Activated T-helper 1 cell treated with anti-CD3 and anti-CD28 coated beads, Interleukin-12 subunit alpha, Interleukin-12 subunit beta, Interleukin-2, Interleukin-4 antibody, amounts not matched to agents 30 ng/mL and 10 ng/mL and 1 ng/mL, durations not matched to agents 14 hours and 24 hours and 36 hours (primary cell): ENCODE measurements at places on chromosomes 6 and 20.

DNA sequence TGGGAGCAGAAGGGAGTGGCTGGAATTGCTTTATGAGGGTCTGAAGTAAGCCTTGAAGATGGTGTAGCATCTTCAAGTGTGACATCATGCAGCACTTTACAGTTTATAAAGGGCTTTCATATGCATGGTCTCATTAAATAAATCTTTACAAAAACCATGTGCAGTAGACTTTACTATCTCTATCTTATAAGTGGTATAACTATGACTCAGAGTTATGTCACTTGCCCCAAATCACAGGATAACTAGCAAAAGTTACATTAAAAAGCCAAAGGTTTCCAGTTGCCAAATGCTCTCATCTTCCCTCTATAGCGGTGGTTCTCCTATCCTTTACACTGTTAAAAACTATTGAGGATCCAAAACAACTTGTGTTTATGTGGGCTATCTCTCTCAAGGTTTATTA lies 687.7 kb upstream of the MARCKS start:
- no peak for DNase-seq
- no peaks in the 10 kb centered on the region for H3K36me3 ChIP-seq
- no peaks in the 10 kb centered on the region for H3K27me3 ChIP-seq
- H3K4me3 ChIP-seq = no peak overlapping the region
- no peak overlapping the region for H3K27ac ChIP-seq
- no peaks in the 10 kb centered on the region for H3K4me1 ChIP-seq

- no peak overlapping the region for H3K4me3 ChIP-seq
- no peak for DNase-seq
- no peaks in the 10 kb centered on the region for H3K36me3 ChIP-seq
- H3K27me3 ChIP-seq = no peaks in the 10 kb centered on the region
- H3K27ac ChIP-seq = no peak overlapping the region
These were observed 810.2 kb downstream of the MAFB start for GRCh38 chr20:39878809-39879208.

DNA sequence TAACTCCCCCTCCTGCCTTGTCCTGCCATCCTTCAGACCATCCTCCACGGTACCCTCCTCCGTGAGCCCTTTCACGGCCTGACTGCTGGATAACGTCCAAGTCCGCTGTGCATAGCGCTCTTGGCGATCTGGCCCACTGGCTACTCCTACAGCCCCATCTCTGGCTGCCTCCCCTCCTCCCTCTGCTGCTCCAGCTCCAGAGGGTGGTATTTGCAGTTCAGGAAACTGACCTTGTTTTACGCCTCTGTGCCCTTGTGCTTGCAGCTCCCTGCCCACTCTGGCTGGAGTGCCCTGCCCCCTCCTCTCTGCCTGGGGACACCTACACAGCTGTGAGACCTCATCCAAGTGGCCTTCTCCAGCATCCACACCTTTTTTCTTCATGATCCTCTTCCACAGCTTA lies 6.5 kb upstream of the RREB1 start:
- peaks cover 3% of the 10 kb centered on the region for H3K4me1 ChIP-seq
- no peak for DNase-seq
- H3K27me3 ChIP-seq = peaks cover 57% of the 10 kb centered on the region
- no peak overlapping the region for H3K4me3 ChIP-seq
- H3K27ac ChIP-seq = no peak overlapping the region

DNA sequence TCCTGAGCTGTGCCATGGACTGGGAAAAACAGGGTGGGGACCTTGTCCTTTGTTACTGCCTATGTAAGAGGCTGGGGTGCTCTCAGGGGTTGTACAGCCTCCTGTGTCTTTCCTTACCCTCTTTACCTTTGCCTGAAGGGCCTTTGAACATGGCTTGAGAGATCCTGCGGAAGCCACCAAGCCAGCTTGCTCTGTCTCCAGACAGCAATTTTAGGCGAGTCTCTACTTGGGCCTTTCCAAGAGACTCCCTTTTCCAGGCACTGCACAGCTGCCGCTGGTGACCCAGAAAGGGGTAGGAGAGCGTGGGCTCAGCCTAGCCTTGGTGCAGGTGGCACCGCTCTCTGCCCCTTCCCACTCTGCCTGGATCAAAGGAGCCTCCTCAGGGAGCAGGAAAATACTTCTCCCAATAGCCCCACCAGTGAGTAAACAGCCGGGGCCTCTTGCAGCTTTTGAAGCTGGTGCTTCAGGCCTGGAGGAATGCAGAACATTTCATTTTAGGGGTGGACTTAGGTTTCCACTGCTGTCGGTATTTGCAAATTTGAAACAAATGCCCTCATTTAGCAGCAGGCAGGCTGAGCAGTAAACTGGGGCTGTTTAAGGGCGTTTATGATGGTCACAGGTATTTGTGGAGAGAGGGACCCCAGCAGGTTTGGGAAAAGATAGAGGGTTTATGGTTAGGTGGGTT lies 13.9 kb downstream of the PTK7 start:
- H3K4me3 ChIP-seq = no peak overlapping the region
- H3K4me1 ChIP-seq = peaks cover 25% of the 10 kb centered on the region
- no peaks in the 10 kb centered on the region for H3K36me3 ChIP-seq
- no peak for DNase-seq

DNA sequence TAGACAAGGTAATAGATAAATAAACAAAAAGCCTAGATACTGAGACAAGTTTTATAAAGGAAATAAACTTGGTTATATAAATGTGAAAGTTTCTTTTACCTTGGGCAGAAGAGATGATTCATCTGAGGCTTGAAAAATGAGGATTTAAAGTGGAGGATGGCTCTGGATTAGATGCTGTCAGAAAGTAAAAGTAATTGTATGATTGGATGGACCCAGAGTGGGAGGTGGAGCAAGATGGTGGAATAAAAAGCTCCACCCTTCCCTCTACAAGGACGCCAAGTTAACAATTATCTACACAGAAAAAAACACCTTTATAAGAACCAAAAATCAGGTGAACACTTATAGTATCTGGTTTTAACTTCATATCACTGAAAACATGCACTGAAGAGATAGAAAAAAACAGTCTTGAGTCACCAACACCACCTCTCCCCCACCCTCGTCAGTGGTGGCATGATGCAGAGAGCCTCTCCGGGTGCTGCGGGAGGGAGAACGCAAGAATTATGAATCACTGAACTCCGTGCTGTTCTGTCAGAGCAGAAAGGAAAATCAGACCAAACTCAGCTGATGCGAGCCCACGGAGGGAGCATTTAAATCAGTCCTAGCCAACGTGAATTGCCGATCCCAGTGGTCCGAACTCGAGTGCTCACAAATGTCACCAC lies 84.7 kb upstream of the GJE1 start:
- no peaks in the 10 kb centered on the region for H3K36me3 ChIP-seq
- no peak overlapping the region for H3K27ac ChIP-seq
- no peaks in the 10 kb centered on the region for H3K4me1 ChIP-seq
- H3K4me3 ChIP-seq = no peak overlapping the region

- no peak for DNase-seq
- H3K27ac ChIP-seq = no peak overlapping the region
- no peaks in the 10 kb centered on the region for H3K36me3 ChIP-seq
- H3K4me3 ChIP-seq = no peak overlapping the region
- peaks cover 12% of the 10 kb centered on the region for H3K27me3 ChIP-seq
- no peaks in the 10 kb centered on the region for H3K4me1 ChIP-seq
These were observed 171.5 kb downstream of the ALDH8A1 start for GRCh38 chr6:134778431-134778830.

- H3K4me1 ChIP-seq = peaks cover 13% of the 10 kb centered on the region
- no peak overlapping the region for H3K4me3 ChIP-seq
- peaks cover 53% of the 10 kb centered on the region for H3K36me3 ChIP-seq
These were observed 24.0 kb downstream of the CMTR1 start for GRCh38 chr6:37456816-37457560.

DNA sequence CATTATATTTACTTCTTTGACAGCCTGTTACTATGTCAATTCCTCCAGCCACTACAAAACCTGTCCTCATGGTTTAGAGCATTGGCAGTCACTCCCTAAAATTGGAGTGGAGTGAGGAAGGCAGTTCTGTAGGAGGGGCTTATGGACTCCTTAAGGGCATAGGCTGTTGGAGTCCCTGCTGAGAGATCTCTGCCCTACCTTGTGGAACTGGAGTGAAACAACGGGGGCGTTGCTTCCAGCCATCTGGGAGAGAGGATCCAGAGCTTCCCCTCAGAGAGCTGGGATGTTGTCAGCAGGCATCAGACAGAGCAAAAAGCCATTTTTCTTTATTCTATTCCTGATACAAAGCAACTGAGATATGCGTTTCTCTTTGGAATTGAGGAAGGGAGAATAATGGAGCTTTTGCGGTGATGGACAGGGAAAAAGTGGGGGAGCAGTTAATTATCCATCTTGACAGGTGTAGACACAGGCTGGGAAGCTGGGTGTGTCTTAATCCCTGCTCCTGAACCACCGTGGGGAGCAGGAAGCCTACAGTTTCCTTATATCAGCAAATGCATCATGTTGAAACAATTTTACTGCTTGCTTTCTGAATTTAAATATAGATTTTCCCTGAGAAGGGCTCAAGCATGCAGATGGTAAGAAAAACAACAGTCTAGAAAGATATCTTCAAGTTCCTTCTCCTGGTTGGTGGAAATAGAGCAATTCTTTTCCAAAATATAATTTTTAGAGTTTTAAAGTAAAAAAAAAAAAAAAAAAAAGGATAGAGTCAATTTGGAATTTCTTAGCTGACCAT lies 402.5 kb downstream of the PLCB1 start:
- H3K27ac ChIP-seq = no peak overlapping the region
- no peak overlapping the region for H3K4me3 ChIP-seq
- no peaks in the 10 kb centered on the region for H3K36me3 ChIP-seq

DNA sequence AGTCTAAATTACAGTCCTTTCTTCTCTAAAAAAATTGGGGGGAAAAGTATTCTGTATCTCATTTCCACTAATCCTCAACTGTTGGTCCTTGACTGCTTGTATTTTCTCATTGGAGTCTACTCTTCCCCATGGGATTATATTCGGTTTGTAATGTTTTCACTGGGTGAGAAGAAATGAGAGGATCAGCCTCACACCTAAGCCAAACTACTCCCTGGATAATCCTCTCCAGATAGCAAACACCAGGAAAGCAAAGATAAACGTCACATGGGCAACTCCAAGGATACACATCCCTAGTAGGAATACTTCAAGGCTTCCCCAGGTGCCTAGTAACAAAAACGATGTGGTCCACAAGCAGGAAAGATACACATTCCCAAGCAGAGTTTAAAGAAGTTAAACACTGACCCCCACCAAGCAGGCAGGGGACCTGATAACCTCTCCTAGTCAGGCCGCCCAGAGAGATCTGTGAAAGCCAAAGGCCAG lies 53.9 kb upstream of the SOX4 start:
- no peak for DNase-seq
- H3K27ac ChIP-seq = no peak overlapping the region
- no peaks in the 10 kb centered on the region for H3K27me3 ChIP-seq
- H3K4me1 ChIP-seq = no peaks in the 10 kb centered on the region
- H3K36me3 ChIP-seq = no peaks in the 10 kb centered on the region
- H3K4me3 ChIP-seq = no peak overlapping the region

DNA sequence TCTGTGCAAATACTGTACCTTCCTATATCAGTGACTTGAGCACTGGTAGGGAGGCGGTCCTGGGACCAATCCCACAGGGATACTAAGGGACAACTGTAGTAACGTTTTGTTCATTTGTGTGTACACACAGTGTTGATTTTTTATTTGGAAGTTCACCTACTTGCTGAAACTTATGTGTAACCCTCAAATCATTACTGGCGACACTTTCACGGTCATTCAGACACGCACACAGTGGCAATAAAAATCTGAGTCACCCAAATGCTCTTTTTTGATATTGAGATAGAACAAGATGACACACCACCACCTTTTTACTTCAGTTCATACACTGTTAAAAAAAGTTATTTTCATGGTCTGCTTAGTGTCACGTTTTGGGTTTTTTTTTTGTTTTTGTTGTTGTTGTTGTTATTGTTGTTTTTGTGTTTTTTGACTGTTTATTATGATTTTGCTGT lies 79.8 kb downstream of the QKI start:
- no peak for DNase-seq
- H3K27ac ChIP-seq = no peak overlapping the region
- H3K4me3 ChIP-seq = no peak overlapping the region
- H3K27me3 ChIP-seq = no peaks in the 10 kb centered on the region
- peaks cover 4% of the 10 kb centered on the region for H3K36me3 ChIP-seq
- H3K4me1 ChIP-seq = peaks cover 24% of the 10 kb centered on the region

GRCh38 chr6:1139155-1139890 lies 172.6 kb upstream of the FOXQ1 start:
- H3K36me3 ChIP-seq = no peaks in the 10 kb centered on the region
- no peaks in the 10 kb centered on the region for H3K4me1 ChIP-seq
- DNase-seq = no peak
- H3K4me3 ChIP-seq = no peak overlapping the region
- H3K27me3 ChIP-seq = peaks cover 11% of the 10 kb centered on the region
- no peak overlapping the region for H3K27ac ChIP-seq
